ENCODE measurements at places on chromosomes 7 and 10.

GRCh38 chr10:3476640-3477448 lies 304.3 kb upstream of the PITRM1 start:
- DNase-seq: no peak

DNA sequence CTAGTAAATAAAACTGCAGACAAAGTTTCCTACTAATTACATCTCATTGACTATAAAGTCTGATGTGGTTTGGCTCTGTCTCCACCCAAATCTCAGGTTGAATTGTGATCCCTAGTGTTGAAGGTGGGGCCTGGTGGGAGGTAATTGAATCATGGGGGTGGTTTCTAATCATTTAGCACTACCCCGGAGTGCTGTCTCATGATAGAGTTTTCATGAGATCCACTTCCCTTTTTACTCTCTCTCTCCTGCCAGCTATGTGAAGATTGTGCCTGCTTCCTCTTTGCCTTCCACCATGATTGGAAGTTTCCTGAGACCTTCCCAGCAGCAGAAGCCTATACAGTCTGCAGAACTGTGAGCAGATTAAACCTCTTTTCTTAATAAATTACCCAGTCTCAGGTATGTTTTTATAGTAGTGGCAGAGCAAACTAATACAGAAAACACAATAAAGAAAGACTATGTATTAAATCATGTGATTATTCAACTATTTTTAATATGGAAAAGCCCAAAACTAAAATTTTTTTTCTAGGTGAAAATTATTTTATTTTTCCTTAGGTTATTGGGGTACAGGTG lies 232.1 kb downstream of the FZD1 start:
- no peak for DNase-seq

DNA sequence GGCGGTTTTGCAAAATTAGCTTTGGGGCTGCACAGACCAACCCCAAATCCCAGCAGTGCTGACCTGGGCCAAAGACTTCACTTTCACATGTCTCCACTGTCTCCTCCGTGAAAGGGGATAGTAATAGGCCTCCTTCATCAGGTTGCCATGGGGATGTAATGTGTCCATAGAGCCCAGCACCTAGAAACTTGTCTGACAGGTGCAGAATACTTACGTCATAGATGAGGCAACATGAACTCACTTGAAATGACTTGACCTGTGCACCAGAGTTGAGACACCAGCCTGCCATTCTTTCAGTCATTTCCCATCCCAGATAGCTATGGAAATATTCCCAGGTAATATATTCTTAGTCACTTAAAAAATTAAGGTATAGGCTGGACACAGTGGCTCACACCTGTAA lies 94.2 kb downstream of the INSYN2A start:
- no peak for DNase-seq

GRCh38 chr10:124870854-124871425 lies 69.3 kb downstream of the ABRAXAS2 start:
- DNase-seq: no peak

GRCh38 chr7:137798073-137798763 lies 48.6 kb downstream of the DGKI start:
- no peak for DNase-seq

DNA sequence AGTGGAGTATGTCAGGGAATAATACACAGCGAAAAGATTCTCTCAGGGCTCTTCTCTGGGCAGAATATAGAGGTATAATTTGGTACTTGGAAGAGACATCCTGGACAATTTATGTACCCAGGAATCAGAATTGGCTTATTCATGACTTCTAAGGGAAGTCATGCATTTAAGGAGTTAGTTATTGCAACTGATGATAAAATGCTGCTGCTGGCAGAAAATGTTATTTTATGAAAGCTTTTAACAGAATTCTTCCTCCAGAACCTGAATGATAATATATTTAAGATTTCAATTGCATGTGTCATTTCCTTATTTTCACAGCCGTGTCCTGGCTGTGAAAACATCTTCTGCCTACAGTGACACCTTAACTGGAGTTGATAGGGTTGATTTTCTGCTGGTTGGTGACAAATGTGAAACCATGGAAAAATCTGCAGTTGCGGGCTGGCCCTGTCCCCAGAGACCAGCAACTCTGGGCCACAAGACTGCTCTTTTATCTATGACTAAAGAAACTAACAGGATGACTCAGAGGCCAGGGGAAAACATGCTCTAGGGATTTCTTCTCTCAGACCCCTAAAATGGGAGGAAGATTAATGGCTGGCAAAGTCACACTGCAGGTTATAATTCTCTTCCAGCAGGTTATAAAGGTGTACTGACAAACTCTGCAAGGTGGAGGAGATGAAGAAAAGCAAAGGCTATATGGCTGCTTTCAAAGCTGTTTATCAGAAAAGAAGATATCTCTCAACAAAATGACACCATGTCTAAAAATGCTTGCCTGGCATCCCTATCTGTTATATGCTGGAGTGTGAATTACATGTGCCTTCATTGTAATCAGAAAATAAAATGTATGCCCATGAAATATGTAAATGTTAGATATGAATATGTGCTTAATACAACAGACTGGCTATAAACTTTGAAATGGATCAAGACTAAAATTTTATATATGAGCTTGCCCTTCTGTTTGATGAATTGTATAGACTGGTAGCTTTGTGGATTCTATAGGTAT lies 12.1 kb upstream of the TRUB1 start:
- no peak for DNase-seq

- no peak for DNase-seq
These were observed 76.1 kb upstream of the PITRM1 start for GRCh38 chr10:3248526-3249306.

DNA sequence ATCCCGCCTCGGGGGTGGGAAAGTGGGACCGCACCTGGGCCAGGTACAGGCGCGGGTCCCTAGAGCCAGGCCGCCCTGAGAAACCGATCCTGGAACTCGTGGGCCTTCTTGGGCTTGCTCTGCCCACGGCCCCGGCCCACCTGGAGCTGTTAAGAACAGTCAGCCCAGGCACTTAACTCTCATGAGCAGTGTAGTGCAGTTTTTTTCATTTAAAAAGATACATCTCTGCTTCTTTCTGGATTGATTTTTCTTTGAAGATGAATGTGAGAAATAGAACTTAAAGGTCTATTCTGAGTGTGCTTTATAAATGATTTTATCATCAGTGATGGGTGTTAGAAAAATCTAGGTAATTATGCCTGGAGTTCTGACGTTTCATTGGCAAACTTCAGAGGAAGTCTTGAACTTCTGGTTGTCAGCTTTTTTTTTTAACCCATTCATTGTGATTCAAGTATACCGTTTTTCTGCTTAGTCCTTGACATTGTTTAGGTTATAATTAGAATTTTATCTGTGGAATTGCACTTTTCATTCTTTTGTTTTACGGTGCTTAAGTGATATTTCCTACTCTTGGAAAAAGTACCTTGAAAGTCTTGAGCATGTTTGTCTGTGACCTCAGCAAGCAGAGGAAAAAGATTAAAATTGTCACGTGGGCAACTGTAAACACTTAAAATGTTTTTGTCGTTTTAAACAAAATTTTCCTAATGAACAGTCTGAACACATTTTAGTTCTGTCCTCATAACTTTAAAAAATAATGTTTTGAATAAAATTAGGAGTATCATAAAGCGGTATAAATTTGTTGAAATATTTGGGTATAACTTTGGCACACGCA lies 906 bp downstream of the CDK1 start:
- DNase-seq: peak; percentile 24

DNA sequence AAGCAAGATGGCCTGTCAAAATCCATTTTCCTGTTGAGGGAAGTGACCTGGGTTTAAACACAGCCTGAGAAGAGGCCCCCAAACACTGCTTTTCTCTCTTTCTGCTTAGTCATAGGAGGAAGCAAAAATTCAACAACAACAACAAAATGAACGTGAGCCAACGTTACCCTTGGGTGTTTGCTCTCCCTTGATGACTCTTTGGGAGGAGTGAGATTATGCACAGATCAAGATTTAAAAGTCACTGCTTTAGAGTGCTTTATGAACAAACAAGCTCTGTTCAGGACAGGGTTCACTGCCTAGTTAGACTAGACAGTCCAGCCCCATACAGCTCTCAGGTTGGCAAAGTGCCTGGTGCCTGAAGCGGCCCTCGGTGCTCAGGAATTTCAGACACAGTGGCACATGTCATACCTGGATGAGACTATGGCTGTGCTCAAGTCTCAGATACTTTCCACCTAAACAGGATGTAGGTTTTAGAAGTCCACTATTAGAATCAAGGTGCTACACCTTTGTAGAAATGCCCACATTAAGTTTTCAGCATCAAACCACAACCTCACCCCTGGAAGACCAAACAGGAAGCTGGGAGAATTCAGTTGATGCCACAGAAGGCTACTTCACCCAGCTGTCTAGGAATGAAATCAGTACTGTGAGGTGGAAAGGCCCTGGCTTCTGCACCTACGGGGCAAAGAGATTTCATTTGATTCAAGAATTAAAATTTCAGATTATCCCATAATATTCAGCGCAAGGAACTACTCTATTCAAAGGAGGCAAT lies 38.7 kb downstream of the DENND11 start:
- no peak for DNase-seq

DNA sequence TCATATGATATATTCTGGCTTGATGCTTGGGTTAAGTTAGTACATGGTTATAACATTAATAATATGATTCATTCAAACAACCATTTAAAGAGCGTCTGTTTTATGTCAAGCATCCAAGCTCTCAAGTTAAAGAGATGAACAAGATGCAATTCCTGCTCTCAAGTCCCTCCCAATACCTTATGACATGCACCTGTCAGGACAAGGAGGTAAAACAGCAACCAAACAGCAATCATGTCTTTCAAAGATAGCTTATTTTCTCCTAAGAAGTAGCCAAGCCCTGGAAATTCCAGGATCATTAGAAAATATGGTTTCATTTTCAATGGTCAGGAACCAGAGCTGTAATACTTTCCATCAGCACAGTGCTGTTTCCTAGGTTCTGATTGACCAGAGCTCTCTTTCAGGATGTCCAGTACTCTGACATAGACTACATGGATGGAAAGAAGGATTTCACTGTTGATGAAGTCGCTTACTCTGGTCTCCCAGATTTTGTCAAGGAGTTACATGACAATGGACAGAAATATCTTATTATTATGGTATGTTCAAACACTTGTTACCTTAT lies 29.0 kb downstream of the MGAM2 start:
- DNase-seq: no peak

GRCh38 chr10:17768496-17768895 lies 16.5 kb downstream of the TMEM236 start:
- DNase-seq: no peak

GRCh38 chr10:86180861-86181260 lies 185.7 kb downstream of the GRID1 start:
- no peak for DNase-seq

- peak; percentile 40 for DNase-seq
These were observed 8.3 kb downstream of the XPNPEP1 start for GRCh38 chr10:109914966-109915365.

GRCh38 chr7:3380886-3381685 lies 80.0 kb downstream of the SDK1 start:
- no peak for DNase-seq

DNA sequence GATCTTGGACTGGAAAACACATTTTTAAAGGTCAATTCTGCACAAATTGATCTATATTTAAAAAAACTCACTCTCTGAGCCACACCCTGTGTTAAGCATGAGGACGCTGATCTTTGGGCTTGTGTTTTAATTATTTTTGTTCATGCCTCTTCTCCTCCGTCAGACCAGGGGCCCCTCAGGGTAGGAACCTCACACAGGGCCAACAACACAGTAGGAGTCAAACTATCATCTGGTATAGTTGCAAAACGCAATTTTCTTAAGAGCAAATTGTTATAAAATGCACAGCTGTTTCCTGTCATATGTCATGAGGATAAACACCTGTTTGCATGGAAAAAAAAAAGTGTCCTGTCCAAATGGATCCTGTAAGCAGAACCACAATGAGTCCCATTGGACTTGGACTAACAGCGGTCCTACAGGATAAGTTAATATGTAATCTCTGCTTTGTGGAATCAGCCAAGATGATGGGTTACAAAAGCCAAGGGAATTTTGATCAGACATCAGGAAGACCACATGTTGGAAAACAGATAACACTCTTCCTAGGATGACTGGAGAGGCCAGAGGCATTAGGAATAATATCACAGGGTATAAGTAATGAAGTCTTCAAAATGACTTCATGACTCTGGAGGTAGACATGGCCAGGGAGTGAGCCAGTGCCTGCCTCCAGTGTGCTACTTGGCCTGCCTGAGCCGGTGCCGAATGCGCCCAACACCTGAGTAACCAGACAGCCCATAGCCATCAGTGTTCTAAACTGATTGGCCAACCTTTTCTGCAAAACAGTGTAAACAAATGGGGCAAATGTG lies 184.9 kb upstream of the ADCY1 start:
- no peak for DNase-seq

DNA sequence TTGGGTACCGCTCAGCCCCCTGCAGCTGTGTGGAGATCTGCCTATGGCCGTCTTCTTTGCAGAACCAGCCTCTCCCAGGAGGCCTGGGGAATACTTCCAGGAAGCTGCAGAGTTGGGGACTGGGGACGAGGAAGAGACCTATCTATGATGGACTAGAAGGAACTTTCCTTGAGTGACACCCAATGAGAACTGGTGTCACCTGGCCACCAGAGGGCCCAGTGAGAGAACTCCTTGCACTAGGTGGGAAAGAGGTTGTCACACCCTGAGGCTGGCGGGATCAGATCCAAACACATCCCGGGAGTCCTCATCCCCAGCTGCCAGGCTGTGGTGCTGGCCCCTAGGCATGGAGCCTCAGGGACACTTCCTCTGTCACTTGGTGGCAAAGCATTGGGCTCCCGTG lies 4.9 kb upstream of the GRID2IP start:
- DNase-seq: no peak

GRCh38 chr10:30840395-30841050 lies 191.1 kb downstream of the ZNF438 start:
- DNase-seq: no peak

- DNase-seq: no peak
These were observed 8.8 kb downstream of the DDC start for GRCh38 chr7:50556247-50556991.

GRCh38 chr10:23338155-23338828 lies 6.3 kb downstream of the C10orf67 start:
- no peak for DNase-seq

DNA sequence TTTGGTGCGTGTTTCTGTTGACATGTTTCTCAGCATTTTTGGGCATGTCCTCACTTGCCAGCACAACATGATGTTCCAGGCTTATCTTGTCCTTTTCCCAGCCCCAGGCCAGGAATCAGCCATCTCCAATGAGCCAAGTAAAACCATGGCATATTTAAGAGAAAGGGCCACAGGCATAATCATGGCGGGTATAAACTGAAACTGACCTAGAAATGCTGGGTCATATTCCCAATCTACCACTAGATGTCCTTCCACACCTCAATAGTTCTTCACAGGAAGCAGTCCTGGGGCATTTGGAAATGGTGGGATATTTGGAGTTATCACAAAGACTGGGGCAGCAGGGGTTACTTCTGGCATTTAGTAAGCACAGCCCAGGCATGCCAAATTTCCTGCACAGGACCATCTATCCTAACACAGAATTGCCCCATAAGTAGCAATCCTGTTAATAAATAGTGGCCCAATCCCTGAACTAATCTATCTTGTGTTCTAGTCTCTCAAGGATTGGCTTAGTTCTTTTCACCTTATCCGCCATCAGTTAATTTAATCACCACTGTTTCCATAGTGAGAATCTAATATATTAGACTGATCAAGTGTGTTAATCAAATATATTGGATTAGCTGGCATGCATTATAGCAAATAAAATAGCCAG lies 101.6 kb downstream of the NPSR1 start:
- no peak for DNase-seq

Measured in CD4-positive, alpha-beta T cell treated with Interferon alpha-2 for 1 hour (primary cell).